ENCODE measurements at places on chromosomes 6 and 20.

DNA sequence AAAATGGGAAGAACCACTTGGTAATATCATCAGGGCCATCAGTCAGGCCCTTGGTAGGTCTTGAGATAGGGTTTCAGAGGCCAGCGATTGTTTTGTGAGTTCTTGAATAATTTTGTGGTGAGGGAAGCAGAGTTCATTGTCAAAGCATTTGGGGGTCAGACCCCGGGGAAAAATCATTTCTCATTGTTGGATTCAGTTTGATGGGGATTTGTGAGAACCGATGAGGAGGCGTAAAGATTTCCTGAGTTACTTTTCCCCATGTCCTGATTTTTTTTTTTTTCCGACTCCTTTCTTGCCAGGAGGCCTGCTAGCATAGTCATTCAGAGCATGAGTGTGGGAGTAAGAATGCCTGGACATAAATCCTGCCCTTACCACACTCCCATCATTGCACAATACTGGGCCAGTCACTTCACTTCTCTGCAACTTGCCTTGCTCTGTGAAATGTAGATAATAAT, 60.3 kb downstream of the TSHZ2 start:
- no peak for DNase-seq

DNA sequence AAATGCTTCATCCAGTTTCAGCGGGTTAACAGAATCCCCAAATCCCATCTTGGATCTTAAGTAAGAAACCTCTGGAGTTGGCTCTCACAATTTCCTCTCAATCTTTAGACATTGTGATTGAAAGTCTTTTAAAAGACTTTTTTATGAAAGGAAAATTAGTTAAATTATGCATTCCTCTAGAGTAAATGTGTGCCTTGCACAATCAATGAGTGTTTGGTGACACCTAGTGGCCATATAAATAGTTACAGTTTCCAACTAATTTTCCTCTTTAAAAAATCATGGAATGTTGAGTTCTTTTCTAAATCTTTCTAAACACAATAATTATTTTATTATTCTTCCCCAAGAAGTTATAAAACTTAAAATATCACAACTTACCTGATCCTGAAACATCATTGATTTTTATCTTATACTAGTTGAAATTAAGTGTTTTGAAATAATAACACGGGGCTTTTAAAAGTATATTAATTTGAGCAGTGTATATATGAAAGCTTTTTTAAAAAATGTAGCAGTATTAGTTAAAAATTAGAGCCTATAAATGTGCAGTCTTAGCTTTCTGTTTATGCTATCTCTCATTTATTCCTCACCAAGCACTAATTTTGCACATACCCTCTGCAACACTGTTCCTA, 66.4 kb downstream of the PKHD1 start:
- no peak for DNase-seq

GRCh38 chr6:123803504-123804013, at the start of gene NKAIN2:
Gene NKAIN2, plus strand, starts transcription at chr6:123803865.
- no peak for DNase-seq

GRCh38 chr20:62080249-62080990, 14.7 kb upstream of the TAF4 start:
- no peak for DNase-seq

GRCh38 chr6:157561414-157561790, 180.4 kb downstream of the ZDHHC14 start:
- no peak for DNase-seq

GRCh38 chr20:15511551-15511950, 1061.7 kb downstream of the KIF16B start:
- DNase-seq, result no peak

Measured in LNCaP clone FGC (cell line).